ENCODE measurements at places on chromosomes 13 and 19.

DNA sequence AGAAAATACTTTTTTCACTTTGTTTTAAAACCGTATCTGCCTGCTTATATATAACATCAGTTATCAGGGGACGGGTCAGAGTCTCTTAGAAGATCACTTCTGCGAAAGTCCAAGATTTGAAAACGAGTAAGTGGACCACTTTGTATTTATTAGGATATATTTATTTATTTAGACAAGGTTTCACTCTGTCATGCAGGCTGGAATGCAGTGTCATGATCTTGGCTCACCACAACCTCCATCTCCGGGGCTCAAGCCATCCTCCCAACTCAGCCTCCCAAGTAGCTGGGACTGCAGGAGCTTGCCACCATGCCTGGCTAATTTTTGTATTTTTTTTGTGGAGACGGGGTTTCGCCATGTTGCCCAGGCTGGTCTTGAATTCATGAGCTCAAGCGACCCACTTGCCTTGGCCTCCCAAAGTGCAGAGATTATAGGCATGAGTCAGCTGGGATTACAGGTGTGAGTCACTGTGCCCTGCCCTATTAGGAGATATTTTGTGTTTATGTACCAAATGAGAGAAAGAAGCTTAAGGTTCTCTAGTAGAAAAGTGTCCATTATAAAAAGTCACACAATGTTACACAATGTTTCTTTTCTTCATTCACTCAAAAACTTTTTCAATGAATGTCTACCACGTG, 39.5 kb downstream of the RASL11A start:
- DNase-seq: no peak

GRCh38 chr19:36136964-36137686, 2.7 kb upstream of the CAPNS1 start:
- no peak for DNase-seq

GRCh38 chr13:113103646-113104045, 1.9 kb upstream of the F7 start:
- no peak for DNase-seq

GRCh38 chr13:99191900-99192399, 8.7 kb upstream of the UBAC2 start:
- no peak for DNase-seq

GRCh38 chr19:40716031-40716481, 630 bp downstream of the COQ8B start:
- peak; percentile 43 for DNase-seq

- no peak for DNase-seq
Measured at GRCh38 chr13:108575430-108575829, 54.0 kb upstream of the MYO16 start.

GRCh38 chr13:59374691-59375090, 789.0 kb downstream of the DIAPH3 start:
- no peak for DNase-seq

DNA sequence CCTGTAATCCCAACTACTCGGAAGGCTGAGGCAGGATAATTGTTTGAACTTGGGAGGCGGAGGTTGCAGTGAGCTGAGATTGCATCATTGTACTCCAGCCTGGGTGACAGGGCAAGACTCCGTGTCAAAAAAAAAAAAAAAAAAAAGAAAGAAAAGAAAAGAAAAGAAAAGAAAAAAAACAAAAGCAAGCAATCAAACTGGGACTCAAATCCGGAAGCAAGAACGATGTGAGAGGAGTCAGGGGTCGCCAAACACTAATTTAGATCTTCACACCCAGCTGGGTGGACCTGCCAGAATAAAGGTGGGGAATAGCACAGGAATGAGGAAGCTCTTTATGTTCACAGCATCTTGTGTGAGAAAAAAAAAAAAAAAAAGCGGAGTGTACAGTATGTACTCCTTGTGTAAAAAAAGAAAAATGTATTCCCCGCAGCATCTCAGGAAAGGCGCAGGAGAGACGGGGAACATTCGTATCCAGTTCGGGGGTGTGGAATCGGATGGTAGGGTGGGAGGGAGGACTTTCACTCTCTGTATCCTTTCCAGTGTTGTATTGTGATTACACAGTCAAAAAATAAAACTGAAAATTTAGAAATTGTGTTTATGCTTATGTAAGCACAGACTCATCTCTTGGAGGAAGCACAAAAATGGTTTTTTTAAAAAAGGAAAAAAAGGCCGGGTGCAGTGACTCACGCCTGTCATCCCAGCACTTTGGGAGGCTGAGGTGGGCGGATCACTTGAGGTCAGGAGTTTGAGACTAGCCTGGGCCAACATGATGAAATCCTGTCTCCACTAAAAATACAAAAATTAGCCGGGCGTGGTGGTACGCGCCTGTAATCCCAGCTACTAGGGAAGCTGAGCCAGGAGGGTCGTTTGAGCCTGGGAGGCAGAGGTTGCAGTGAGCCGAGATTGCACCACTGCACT, 7.6 kb downstream of the DNAJB1 start:
- no peak for DNase-seq

- DNase-seq: no peak
Measured at GRCh38 chr13:44049081-44049945, 169.6 kb downstream of the LACC1 start.

GRCh38 chr19:18009412-18010066, 1.6 kb downstream of the ARRDC2 start:
- no peak for DNase-seq

- DNase-seq: no peak
Measured at GRCh38 chr19:57558525-57558924, 1.1 kb downstream of the ZNF550 start.

GRCh38 chr13:22427066-22427465, 753.7 kb upstream of the SGCG start:
- no peak for DNase-seq

DNA sequence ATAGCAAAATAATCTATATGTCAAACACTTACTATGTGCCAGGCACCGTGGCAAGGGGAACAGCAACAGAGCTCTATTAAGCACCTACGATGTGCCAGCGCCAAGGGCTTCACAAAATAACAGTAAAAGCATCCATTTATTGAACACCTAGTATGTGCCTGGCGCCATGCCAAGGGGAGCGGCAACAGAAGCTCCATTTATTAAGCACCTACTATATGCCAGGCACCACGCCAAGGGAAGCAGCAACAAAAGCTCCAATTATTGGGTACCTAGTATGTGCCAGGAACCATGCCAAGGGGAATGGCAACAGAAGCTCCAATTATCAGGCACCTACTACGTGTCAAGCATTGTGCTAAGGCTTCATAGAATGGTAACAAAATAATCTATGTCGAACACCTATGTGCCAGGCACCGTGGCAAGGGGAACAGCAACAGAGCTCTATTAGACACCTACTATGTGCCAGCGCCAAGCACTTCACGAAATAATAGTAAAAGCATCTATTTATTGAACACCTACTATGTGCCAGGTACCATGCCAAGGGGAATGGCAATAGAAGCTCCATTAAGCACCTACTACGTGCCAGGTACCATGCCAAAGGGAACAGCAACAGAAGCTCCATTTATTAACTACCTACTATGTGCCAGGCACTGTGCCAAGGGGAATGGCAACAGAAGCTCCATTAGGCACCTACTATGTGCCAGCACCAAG, 107.7 kb downstream of the PTPRS start:
- no peak for DNase-seq

Data from activated T-helper 1 cell treated with Interleukin-2 at 50 U/mL for 16 hours (primary cell).